ENCODE measurements at places on chromosomes 4 and X.
A peak's percentile ranks its signal among the peaks of the same experiment; 100 is the strongest.

- H3K36me3 ChIP-seq = no peaks in the 10 kb centered on the region
- H3K4me1 ChIP-seq = peaks cover 2% of the 10 kb centered on the region
- no peak overlapping the region for H3K4me3 ChIP-seq
- no peaks in the 10 kb centered on the region for H3K27me3 ChIP-seq
- no peak overlapping the region for H3K27ac ChIP-seq
These were observed 115.0 kb upstream of the SHISA3 start for GRCh38 chr4:42282081-42282901.

- H3K27me3 ChIP-seq = no peaks in the 10 kb centered on the region
- no peak overlapping the region for H3K4me3 ChIP-seq
- no peaks in the 10 kb centered on the region for H3K36me3 ChIP-seq
- no peak for DNase-seq
- no peak overlapping the region for H3K27ac ChIP-seq
- H3K4me1 ChIP-seq = peaks cover 5% of the 10 kb centered on the region
These were observed 116.2 kb downstream of the SLC2A9 start for GRCh38 chr4:9904976-9905587.

- no peak overlapping the region for H3K4me3 ChIP-seq
- no peak overlapping the region for H3K27ac ChIP-seq
- DNase-seq = no peak
- no peaks in the 10 kb centered on the region for H3K4me1 ChIP-seq
These were observed 518.2 kb upstream of the HTR2C start for GRCh38 chrX:114065577-114066223.

- no peak overlapping the region for H3K4me3 ChIP-seq
- H3K27ac ChIP-seq = no peak overlapping the region
- H3K4me1 ChIP-seq = no peaks in the 10 kb centered on the region
These were observed 67.7 kb upstream of the SRD5A3 start for GRCh38 chr4:55278316-55278715.

DNA sequence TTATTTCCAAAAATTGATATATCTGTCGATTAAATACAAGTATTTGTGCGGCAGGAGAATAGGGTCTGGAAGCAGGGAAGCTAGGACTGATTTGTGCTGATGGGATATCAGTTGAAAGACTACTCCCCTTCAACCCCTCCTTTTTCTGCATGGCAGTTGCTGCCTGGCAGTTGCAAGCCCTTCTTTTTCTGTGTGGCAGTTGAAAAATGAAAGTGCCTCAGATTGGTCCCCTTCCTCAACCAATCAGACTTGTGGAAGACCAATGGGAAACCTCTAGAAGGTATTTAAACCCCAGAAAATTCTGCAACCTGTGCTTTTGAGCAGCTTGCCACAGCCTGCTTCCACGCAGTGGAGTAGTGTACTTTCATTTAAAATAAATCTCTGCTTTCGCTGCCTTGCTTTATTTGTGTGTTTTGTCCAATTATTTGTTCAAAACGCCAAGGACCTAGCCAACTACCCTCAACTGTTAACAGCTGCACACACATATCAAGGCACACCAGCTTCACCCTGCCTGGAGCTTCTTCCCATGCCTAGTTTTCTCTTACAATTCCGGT, 1.5 kb upstream of the TMA16 start:
- no peak overlapping the region for H3K27ac ChIP-seq
- peaks cover 13% of the 10 kb centered on the region for H3K36me3 ChIP-seq
- peaks cover 25% of the 10 kb centered on the region for H3K4me1 ChIP-seq
- DNase-seq = no peak
- peaks cover 24% of the 10 kb centered on the region for H3K27me3 ChIP-seq

GRCh38 chrX:18753631-18754030, 46.2 kb downstream of the PPEF1 start:
- H3K4me3 ChIP-seq = no peak overlapping the region
- no peaks in the 10 kb centered on the region for H3K36me3 ChIP-seq
- no peak overlapping the region for H3K27ac ChIP-seq
- H3K4me1 ChIP-seq = no peaks in the 10 kb centered on the region

DNA sequence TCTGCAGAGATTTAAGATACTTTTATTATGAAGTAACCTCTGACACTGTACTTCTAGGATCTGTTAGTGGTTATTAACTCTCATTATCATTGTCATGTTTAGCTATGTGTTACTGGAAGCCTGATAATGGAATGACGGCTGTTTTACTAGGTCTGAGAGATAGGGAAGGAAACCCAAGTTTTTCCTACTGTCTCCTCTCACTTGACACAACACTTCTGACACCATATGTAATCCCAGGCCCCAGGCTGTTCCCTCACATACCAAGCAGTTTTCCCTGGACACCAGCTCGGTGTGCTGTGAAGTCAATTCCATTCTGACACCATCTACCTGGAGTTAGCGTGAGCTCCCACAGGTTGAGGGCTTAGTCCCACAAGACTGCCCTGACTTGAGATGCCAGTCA, 85.6 kb downstream of the ZNF674 start:
- H3K4me3 ChIP-seq = no peak overlapping the region
- DNase-seq = no peak
- H3K36me3 ChIP-seq = peaks cover 45% of the 10 kb centered on the region
- peaks cover 13% of the 10 kb centered on the region for H3K4me1 ChIP-seq

- H3K4me1 ChIP-seq = peaks cover 17% of the 10 kb centered on the region
- H3K27me3 ChIP-seq = peaks cover 70% of the 10 kb centered on the region
- H3K36me3 ChIP-seq = no peaks in the 10 kb centered on the region
- H3K4me3 ChIP-seq = peak overlapping the region; percentile 78
These were observed 3.8 kb downstream of the CXXC4 start for GRCh38 chr4:104490770-104491480.

DNA sequence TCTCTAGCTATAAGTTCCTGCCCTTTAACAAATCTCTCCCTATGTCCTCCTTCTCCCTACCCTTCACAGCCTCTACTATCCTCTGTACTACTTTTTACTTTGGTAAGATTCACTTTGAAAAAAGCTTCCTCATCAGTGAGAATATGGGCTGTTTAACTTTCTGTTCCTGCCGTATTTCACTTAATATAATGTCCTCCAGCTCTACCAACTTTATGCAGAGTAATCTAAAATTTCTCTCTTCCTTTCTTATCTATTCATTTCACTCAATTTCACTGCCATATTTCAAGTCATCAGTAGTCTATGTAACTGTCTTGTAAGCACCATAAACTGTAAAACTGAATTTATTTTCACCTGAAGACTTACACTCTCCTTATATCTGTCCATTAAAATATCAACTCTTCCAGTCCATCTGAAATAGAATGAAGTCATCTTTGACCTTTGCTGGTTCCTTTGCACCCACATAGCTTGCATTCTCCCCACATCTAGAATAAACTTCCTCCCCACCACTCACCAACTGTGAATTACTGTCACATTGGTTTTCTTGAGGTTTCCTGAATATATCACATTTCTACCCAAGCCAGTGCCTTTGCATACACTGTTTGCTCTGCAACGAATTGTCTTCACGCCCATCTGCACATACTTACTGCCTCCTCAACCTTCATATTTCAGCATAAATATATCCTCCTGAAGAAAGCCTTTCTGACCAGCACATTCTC, 54.6 kb downstream of the ARAP2 start:
- peak; percentile 75 for DNase-seq
- peaks cover 26% of the 10 kb centered on the region for H3K4me1 ChIP-seq
- H3K4me3 ChIP-seq = peak overlapping the region; percentile 36
- H3K27me3 ChIP-seq = no peaks in the 10 kb centered on the region

DNA sequence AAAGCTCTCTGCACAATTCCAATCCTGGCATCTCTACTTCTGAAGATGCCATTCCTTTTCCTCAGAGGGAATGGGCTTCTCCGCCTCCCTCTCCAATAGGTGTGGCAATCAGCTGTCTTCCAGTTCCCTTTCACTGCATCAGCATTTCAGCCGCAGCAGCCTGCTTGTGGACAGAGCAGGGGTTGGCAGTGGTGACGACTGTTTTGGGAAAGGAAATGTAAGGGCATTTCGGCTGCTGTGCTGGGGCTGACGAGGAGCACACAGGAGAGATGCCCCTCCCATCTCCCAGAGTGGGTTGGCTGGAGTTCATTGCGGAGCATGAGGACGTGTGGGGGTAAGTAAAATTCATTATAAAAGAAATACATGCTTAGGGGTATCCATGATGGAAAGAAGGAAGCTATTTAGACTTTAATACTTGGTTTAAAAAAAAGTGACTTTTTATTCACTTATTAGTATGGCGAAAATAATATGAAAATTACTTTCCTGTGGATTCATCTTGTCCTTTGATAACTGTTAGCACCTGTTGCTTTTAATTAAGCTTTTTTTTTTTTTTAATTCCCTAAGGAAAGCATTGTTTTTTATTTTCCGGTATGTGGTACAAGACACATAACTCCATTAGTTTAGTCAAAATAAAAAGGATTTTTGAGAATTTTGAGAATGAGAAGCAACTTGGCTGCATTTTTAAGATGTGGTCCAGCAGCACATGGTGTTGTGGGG, at the start of gene LIMCH1:
Gene LIMCH1, plus strand, starts transcription at position 141 of the 717 bp plus-strand sequence. CDS start 67,839 bp downstream, outside the sequence.
- H3K27ac ChIP-seq = no peak within 1 kb of the TSS
- no peaks in the 10 kb centered on the region for H3K27me3 ChIP-seq
- H3K4me3 ChIP-seq = no peak within 1 kb of the TSS
- no peak for DNase-seq

GRCh38 chr4:2817701-2818350, 24.9 kb downstream of the SH3BP2 start:
- peak; percentile 75 for DNase-seq
- peaks cover 42% of the 10 kb centered on the region for H3K4me1 ChIP-seq
- H3K36me3 ChIP-seq = peaks cover 38% of the 10 kb centered on the region
- H3K4me3 ChIP-seq = peak overlapping the region; percentile 77
- H3K27ac ChIP-seq = no peak overlapping the region
- no peaks in the 10 kb centered on the region for H3K27me3 ChIP-seq

GRCh38 chr4:1027915-1028238, 16.5 kb downstream of the FGFRL1 start:
- H3K36me3 ChIP-seq = peaks cover 8% of the 10 kb centered on the region
- no peaks in the 10 kb centered on the region for H3K27me3 ChIP-seq
- no peak overlapping the region for H3K27ac ChIP-seq
- DNase-seq = no peak
- H3K4me3 ChIP-seq = no peak overlapping the region

- H3K27me3 ChIP-seq = no peaks in the 10 kb centered on the region
- no peak overlapping the region for H3K27ac ChIP-seq
- no peaks in the 10 kb centered on the region for H3K4me1 ChIP-seq
- DNase-seq = no peak
- H3K36me3 ChIP-seq = no peaks in the 10 kb centered on the region
- no peak overlapping the region for H3K4me3 ChIP-seq
These were observed 16.4 kb downstream of the DCLK2 start for GRCh38 chr4:150094676-150095075.

- no peak overlapping the region for H3K27ac ChIP-seq
- no peaks in the 10 kb centered on the region for H3K4me1 ChIP-seq
- no peak for DNase-seq
These were observed 3.7 kb downstream of the CTAG2 start for GRCh38 chrX:154649503-154650220.

DNA sequence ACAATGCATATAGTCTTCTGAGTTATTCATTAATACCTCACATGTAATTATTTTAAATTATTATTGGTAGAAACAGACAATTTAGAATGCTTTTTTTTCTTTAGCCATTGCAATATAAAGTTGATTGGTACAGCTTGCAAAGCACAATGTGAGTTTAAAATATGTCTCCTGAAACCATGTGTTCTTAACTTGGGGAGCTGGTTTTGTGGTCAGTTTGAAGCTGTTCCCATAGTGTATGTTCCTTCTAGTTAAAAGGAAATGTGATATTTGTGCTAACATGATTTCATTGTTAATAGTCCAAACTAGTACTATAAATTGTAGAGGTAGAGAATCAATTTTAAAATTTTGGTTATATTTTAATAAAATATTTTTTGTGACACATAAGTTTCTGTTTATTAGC, 247.2 kb downstream of the BMPR1B start:
- no peak for DNase-seq
- no peaks in the 10 kb centered on the region for H3K36me3 ChIP-seq
- no peak overlapping the region for H3K27ac ChIP-seq
- no peak overlapping the region for H3K4me3 ChIP-seq

DNA sequence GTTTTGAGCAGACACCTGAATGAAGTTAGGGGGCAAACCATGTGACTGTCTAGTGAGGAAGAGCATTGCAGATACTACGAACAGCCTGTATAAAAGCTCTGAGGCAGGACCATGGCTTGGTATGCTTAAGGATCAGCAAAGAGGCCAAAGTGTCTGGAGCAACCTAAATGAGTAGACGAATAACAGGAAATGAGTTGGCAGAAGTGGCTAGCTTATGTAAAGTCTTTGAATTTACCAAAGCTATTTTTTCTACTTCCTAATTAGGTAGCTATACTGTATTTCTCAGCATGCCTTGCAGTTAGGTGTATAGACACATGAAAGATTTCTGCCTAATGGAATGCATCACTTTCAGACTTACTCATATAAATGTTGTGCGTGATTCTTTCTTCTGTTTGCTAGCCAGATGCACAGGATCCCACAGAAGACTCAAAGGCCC, 9.3 kb upstream of the GPRIN3 start:
- peak; percentile 76 for DNase-seq
- peak overlapping the region; percentile 57 for H3K4me3 ChIP-seq
- H3K27ac ChIP-seq = peak overlapping the region; percentile 88
- peaks cover 6% of the 10 kb centered on the region for H3K36me3 ChIP-seq

GRCh38 chr4:152806501-152807125, 26.9 kb downstream of the ARFIP1 start:
- H3K4me1 ChIP-seq = peaks cover 24% of the 10 kb centered on the region
- H3K36me3 ChIP-seq = peaks cover 20% of the 10 kb centered on the region
- H3K4me3 ChIP-seq = no peak overlapping the region
- peak overlapping the region; percentile 13 for H3K27ac ChIP-seq
- no peak for DNase-seq
- H3K27me3 ChIP-seq = no peaks in the 10 kb centered on the region

DNA sequence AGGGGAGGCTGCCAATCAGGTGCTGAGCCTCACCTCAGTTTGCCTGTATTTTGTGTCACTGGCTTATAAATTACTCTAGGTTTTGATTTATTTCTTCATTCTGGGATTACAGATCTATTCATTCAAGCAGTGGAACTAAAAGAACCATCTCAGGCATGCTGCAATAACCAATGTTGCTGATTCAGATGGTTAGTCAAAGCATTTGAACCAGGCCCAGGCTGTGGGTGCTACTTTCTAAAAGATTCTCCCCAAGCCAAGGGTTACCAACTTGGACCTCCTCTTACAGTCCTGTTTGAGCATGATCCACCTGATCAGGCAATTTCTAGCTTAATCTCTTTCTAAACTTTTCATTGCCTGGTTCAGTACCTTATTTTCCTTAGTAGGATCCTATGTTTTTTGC, 67.2 kb downstream of the TMEM131L start:
- H3K4me1 ChIP-seq = peaks cover 60% of the 10 kb centered on the region
- H3K4me3 ChIP-seq = no peak overlapping the region
- H3K27me3 ChIP-seq = no peaks in the 10 kb centered on the region
- H3K27ac ChIP-seq = no peak overlapping the region

DNA sequence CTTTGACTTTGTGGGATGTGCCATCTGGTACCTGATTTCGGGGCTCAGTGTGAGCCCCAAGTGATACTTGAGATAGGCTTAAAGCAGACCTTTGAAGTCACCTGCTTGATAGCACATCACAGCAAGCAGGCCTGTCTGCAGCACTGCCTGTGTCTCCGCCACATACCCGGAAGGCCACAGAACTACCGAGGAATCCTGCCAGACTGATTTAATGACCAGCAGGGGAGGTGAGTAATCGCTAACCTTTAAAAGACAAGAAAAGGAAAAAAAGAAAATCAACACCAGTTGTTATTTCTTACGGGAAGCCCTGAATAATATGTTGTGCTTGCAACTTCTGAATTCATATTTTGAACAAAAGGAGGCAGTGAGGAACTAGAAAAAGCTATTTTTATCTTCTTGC, 6.8 kb downstream of the PTCHD1 start:
- H3K4me1 ChIP-seq = no peaks in the 10 kb centered on the region
- no peaks in the 10 kb centered on the region for H3K36me3 ChIP-seq

All from activated CD4-positive, alpha-beta T cell treated with anti-CD3 and anti-CD28 coated beads, Interleukin-2, amount 10 ng/mL, durations not matched to agents 24 days and 14 days (primary cell).